GM12864 (cell line): ENCODE measurements at places on chromosomes 2 and 18.

DNA sequence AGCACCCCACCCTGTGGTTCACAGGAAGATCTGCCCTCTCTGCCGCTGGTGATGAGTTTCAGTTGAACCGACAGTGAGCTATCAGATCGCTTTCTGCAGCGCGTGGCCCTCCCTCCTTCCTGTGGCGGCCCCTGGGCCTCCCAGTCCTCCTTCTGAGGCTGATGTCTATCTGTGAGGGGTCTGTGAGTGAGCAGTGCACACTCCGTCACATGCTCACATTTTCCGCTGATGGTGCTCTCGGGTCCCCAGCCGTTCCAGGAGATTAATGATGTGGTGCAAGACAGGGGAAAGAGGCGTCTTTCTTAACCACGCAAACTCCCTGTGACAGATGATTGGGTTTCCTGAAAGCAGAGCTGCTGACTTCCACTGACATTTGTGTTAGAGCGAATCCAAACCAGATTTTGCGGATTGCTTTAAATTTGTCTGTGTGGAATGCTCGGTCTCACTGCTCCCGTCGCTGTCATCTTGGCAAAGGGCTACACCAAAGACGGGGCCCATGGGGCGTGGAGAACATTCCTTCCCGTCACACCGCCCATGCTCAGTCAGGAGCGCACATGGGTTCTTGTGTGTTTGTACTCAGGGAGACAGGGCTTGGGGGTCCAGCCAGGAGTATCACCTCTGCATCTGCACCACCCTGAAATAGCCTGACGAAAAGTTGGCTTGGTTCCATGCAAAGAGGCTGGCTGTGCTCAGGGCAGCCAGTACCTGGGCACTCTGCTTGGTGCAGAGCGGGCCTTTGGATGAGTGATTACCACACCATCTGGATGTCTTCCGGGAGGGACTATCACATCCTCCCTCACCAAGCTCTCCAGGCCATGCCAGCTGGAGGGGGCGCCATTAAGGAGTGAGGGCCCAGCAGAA, 154.7 kb upstream of the HS6ST1 start:
- DNase-seq, result no peak

GRCh38 chr2:240225131-240225530, 84.7 kb upstream of the OTOS start:
- DNase-seq, result no peak

- no peak for DNase-seq
Measured at GRCh38 chr2:132664096-132664495, 5.9 kb downstream of the LYPD1 start.

GRCh38 chr2:160551259-160551658, 57.7 kb upstream of the RBMS1 start:
- DNase-seq, result no peak

GRCh38 chr2:43226955-43227829, 786 bp upstream of the ZFP36L2 start:
- no peak for DNase-seq

DNA sequence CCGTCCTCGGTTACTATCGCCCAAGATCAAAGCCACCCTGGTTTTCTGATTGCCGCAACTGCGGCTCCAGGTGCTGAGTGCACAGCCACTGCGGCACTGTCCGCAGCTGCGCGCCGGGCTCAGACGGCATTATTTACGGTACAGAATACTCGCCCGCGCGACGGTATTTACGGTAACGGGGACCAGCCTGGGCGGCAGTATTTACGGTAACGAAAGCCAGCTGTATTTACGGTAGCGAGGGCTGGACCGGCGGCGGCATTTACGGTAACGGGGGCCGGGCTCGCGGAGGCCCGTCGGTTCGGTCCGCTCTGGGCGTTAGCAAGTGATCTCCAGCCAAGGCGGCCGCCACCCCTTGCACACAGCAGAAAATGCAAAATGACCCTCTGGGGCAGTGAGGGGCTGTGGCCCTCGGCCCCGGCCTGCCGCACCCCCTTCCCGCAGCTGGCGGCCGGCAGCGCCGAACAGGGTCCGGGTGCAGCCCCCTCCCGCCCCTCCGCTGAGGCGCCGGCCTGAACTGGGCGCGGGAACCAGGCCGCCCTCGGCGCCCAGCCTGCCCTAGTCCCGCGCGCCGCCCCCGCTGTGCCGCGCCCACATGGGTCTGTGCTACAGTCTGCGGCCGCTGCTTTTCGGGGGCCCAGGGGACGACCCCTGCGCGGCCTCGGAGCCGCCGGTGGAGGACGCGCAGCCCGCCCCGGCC, at the start of gene GNAL:
GNAL (plus strand) TSS at position 293 of the 697 bp plus-strand sequence; CDS start at position 593, 300 bp downstream.
- DNase-seq, result peak; percentile 47

GRCh38 chr2:113157118-113157896, 16.5 kb upstream of the PSD4 start:
- DNase-seq, result no peak

GRCh38 chr2:231111987-231112386, 12.9 kb downstream of the HTR2B start:
- no peak for DNase-seq

DNA sequence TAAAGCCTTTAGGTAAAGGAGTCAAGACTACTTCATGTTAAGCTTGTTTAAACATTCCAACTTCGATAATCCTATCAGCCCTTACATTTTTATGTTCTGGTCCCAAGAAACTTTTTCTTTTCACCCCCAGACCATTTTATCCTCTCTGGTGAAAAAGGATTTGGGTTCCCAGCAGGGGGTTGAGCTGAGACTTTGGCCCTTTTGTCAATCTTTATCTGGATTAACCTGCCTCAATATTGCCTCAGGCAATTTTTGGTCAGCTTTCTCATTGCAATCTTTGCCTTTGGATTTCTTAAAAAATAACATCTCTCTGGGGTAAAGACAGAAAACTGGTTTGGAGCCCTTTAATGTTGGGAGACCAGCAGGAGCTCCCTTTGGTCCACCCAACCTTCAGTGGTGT, 33.9 kb upstream of the CSRNP3 start:
- DNase-seq, result no peak

GRCh38 chr2:148814860-148815419, 60.1 kb upstream of the KIF5C start:
- no peak for DNase-seq

- DNase-seq, result no peak
Measured at GRCh38 chr18:59921384-59921891, 21.6 kb downstream of the PMAIP1 start.

DNA sequence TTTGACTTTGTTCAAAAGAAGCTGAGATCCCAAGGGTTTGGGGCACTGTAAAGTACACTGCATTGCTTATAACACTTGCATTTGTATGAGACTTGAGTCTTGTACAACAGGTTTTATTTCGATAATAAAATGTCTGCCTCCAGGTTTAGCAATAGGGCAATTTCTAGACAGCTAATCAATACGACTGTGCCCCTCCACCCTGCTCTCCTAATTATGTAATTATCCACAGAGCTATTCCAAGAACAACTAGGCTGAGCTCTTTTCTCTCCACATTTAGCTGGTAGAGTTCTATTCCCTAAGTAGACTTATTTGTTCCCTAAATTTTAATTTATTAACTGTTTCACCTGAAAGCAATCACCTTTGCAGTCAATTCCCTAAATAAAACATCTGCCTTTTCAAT, 52.9 kb upstream of the LINC00305 start:
- no peak for DNase-seq

GRCh38 chr2:3023531-3023930, 354.1 kb downstream of the EIPR1 start:
- DNase-seq, result no peak

- DNase-seq, result no peak
Measured at GRCh38 chr2:60888853-60889252, 7.5 kb downstream of the REL start.

GRCh38 chr2:132439703-132440398, 23.2 kb downstream of the GPR39 start:
- no peak for DNase-seq

DNA sequence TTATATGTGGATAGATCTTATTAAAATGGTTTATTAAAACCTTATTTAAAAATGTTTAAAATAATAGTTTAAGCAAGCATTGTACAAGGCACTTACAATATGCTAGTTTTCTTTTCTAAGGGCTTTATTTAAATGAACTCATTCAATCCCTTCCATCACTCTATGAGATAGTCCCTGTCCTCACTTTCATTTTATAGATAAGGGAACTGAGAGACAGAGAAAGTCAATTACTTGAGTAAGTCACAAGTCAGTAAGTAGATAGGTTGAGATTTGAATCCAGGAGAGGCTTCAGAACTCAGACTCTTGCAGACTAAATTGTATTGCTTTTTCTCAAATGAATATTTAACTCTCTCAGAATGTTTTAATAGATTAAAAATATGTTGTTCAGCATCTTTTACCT, 95.2 kb downstream of the KLHL14 start:
- DNase-seq, result no peak

DNA sequence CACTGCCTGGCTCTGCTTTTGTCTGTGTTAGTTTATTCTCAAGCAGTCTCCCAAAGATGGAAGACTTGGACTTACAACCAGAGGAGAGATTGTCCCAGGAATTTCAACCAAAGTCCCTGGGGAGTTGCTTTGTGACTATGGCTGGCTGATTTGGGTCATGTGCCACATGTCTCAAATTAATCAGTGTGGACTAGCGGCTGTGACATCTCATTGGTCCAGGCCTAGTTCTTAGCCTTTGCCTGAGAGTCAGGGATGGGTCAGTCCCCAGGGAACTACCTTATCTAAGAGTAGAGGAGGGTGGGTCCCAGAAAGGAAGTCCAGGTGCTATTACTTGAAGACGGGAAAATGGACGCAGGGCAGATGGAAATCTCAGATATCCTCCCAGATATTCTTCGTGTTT, 217.1 kb downstream of the ACKR3 start:
- no peak for DNase-seq

DNA sequence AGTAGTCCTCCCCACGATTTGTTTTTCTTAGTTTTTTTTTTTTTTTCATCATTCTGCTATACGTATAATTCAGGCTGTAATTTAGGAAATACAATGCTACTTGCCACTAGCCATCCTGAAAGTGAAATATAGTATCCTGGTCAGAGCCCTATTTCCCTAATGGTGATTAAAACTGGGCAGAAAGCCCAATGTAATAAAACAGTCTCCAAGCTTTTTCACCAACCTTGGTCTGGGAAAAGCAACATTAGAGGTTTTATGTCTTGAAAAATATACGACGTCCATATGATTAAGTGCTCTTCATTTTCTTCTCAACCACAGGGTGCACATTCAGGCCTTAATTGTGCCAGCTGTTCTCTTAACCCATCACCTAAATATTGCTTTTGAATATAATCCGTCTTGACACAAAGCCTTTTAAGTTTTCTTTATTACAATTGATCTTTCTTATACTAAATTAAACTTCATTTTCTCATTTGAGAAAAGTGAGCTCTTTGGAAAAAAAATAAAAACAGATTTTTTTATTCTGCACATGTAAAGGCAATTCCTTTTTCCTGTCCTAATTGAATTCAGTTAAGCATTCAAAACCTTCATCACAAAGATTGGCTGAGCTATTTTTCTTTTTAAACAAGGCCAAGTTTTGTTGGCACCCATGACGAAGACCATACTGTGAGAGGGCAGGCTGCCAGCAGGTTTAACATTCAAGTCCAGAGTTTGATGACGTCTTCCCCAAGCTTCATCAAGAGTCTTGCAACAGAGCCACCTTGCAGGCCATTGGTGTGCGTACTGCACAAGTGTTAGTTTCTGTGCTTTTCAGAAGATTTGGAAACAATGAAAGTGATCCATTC, 52.7 kb downstream of the MAP2 start:
- no peak for DNase-seq

DNA sequence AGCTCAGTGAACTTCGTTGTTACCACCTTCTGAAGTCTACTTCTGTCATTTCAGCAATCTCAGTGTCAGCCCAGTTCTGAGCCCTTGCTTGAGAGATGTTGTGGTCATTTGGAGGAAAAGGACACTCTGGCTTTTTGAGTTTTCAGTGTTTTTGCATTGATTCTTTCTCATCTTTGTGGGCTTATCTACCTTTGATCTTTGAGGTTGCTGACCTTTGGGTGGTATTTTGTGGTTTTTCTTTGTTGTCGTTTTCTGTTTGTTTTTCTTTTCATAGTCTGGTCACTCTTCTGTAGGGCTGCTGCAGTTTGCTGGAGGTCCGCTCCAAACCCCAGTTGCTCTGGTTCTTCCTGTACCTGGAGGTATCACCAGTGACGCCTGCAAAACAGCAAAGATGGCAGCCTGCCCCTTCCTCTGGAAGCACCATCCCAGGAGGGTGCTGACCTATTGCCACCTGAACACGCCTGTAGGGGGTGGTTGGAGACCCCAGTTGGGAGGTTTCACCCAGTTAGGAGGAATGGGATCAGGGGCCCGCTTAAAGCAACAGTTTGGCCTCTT, 74.7 kb downstream of the EPC2 start:
- no peak for DNase-seq

GRCh38 chr18:59705145-59705544, 7.9 kb upstream of the CCBE1 start:
- DNase-seq, result no peak

GRCh38 chr2:66273933-66274490, 160.9 kb upstream of the MEIS1 start:
- DNase-seq, result no peak

- no peak for DNase-seq
Measured at GRCh38 chr2:53347269-53347668, 420.3 kb upstream of the CHAC2 start.

GRCh38 chr18:6405237-6406074, 9.3 kb downstream of the L3MBTL4 start:
- no peak for DNase-seq

DNA sequence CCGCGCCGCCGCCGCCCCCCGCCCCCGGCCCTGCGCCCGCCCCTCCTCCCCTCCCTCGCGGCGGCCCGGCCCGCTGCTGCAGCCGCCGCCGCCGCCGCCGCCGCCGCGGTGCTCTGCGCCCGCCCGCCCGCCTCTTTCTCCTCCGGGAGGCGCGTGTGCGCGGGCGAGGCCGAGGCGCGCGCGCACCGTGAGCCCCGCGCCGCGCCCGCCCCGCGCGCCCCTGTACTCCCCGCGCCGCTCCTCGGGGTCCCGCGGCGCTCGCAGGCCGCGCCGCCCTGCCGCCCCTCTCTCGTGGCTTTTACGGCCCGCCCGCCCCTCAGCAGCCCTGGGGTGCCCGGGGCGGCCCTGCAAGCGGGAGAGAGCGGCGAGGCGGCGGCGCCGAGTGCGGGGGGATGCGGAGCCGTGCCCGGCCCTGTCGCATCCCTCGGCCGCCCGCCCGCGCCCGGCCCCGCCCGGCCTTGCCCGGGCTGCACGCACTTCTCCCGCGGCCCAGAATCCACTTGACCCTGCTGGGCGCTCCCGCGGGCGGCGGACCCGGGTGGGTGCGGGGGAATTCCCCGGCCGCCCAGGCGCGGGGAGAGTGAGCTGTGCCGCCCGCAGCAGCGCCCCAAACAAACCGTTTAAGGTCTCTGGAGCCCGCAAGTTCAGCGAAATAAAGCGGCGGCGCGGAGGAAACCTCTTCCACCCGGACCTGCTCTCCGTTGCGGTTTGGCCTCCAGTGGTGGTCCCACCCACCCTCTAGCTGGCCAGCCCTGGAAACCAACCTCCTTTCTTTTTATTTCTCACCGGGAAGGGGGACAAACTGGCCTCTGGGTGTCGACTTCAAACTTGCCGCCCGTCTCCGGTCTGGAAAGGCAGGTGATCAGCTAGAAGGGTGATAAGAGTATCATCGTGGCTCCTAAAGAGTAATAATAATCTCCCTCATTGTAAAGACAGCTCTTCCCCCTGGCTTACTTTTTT, 37.4 kb downstream of the AFF3 start:
- no peak for DNase-seq
